Stimulated activated CD8-positive, alpha-beta memory T cell treated with anti-CD3 and anti-CD28 coated beads, Interleukin-7, amount 100 ng/mL, for 48 hours (primary cell): ENCODE measurements at places on chromosomes 1 and 21.

GRCh38 chr1:7905262-7905661 is 35.4 kb downstream of the TNFRSF9 start:
- no peak for DNase-seq

DNA sequence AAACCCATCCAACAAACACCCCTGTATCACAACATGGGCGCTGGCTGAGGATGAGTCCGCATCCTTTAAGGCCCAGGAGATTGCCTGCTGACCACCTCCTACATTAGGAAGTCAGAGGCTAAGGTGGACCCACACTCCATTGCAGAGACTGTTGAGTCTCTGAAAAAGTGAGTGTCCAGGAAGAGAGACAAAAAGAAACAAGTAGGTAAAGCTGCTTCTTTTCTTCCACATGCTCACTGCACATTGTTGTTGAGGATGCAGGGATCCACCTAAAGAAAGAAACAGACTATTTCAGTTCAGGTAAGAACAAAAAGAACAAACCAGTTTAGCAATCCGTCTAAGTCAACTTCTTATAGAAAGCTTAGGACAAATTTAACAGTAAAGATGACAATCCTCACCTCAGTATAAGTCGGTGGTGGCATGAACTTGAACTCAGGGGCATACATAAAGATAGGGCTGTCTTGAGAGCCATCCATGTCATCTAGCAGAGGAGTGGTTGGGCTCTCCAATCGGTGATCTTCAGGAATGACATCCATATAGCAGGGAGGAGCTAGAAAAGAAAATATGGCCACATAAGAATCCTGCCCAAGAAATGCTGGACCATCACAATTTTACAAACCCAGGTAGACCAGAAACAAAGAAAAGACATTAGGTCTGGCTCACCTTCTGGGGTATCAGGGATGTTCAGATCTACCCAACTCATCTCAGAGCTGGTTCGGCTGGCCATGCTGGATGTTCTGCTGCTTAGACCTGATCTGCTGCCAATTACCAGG is 2.6 kb downstream of the TXNIP start:
- no peak for DNase-seq

DNA sequence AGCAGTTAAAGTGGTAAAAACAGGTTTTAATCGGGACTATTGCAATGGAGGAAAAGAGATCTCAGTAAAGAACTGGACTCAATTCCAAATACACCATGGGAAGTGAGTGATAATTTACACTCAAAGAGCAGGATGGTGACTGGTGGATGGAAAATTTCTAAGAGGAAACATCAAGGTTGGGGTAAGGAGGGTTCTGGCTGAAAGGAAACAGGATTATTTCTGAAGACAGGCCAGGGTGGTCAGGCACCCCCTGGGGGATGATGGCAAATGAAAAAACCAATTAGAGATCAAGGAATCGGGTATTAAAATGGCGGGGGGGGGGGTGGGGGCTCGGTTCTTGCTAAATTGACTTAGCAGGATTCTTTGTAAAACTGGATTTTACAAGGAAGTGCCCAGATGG is 12.3 kb upstream of the HSD11B1 start:
- no peak for DNase-seq

- no peak for DNase-seq
Measured at GRCh38 chr21:31286621-31287020, 57.4 kb downstream of the TIAM1 start.

GRCh38 chr1:61124696-61125095 is 42.3 kb downstream of the NFIA start:
- DNase-seq, result no peak

GRCh38 chr1:64248065-64248464 is 44.6 kb downstream of the UBE2U start:
- DNase-seq, result no peak

DNA sequence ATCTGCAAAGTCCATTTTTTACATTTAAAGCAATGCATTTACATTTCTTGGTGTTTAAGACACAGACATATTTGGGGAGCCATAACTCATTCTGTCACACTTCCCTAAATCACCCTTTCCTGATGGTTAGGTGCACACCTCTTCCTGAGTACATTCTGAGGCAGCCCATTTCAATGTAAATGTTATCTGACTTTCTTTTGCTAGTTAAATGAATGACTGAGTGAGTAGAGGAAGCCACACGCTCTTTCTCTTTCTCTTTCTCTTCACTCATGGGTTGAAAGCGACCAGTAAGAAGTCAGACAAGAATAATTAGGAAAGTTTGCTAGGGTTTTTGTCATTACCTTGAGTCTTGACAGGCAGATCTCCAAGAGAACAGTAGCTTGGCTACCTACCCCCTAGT is 143.1 kb downstream of the S1PR1 start:
- no peak for DNase-seq

DNA sequence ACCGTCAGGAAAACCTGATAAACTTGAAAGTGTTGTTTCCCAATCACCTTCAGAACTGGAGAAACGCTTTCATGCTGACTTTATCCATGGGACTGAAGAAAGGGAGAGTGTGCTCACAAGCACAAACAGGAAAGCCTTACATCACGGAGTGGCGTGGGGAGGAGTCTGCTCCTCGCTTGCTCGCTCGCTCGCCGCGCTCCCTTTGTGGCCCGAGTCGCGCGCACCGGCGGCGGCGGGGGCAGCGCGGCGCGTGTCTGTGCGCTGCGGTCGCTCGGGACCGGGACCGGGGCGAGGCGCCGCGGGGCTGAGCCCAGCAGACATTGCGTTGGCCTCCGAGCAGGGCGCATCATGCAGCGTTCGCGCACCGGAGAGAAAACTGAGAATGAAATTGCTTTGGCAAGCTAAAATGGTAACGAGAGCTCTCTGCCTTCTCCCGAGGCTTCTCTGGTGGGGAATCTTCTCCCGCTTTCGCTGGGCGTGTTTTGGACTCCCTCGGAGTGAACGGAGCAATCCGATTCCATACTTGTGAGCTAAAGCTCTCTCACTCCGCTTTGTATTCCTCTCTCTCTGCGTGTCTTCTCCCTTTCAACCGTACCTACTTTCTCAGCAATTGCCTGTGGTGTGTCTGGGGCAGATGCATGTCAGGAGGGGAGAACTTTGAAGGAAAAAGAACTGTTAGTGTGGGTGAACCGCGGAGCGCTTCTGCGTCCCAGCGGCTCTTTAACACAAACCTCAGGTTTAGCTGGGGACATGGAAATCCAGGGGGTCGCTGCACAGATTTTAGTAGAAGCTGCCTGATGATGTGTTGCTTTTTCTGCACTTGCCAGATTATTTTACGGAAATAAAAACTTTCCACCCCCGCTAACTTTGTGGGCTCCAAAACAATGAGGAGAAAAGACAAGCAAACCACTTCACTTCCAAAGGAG is at the start of gene RGL1:
TSS of gene RGL1 (plus strand) at position 205 of the 926 bp plus-strand sequence. CDS start at position 383, 178 bp downstream.
- peak; percentile 5 for DNase-seq

DNA sequence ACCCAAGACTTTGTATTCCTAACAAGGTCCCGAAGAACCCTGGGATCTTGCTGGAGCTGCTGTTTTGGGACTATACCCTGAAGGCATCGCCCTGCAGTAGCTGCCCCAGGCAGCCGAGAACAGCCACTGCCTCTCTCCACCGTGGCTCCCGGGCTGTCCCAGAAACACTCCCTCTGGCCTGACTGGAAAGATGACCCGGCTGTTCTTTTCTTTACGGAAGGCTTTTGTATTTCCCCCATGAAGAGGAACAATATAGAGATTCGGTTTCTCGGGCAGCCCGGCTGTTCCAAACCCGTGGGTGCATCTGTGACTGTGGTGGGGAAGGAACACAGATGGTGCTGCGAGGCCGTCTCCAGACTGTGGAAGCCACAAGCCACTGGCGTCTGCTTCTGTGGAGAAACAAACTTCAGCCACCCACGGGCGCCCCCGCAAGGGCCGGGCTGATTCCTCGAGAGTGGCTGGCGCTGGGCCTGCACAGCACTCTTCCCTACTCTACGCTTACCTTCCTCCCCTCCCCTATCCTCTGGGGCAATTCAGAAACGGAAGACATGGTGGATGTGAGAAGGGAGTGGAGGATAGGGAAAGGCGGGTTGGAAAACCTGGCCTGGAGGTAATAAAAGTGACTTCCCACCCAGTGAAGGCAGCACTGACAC is 33.7 kb upstream of the VASH2 start:
- no peak for DNase-seq

DNA sequence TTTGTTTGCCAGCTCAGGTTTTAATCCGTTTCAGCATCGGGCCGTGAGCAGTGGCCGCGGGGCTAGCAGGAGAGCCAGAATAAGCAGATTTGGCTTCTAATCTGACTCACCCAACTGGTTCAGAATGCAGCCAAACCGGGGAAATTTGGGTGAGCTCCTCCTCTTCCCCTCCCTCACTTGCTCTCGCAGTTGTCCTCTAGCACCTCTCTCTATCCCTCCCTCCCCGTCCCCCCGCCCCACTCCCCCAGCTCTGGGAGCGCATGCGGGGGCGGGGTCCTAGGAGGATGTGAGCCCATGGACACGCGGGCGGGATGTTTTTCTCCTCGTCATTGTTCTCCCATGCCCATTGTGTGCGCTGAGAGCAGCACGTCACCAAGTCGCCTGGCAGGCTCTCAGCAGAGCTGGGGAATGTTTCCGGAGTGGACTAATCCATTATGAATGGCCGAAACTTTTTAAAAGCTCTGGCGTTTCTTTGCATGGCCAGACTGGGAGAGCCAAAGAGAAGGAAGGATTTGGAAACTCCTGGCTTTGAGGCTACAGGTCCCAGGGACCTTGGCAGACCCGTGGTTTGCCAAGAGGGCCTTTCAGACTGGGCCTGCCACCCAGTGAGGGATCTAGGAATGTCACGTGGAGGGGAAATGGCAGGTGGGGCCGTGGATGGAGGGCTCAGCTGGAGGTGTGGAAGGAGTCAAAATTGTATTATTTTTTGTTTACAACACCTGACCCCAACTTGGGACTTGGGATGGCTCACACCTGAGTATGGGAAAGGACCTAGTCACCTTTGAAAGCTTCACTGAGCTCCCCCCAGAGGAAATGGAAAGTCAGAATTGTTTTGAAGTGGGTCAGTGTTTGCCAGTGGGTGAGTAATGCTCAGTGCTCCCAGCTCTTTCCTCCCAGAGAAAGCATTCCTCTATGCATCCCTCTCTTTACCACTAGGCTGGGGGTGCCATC is 39.2 kb downstream of the CDK18 start:
- peak; percentile 5 for DNase-seq

GRCh38 chr1:101344745-101345144 is 107.9 kb downstream of the S1PR1 start:
- no peak for DNase-seq

GRCh38 chr1:166785987-166786386 is 53.3 kb upstream of the POGK start:
- no peak for DNase-seq

DNA sequence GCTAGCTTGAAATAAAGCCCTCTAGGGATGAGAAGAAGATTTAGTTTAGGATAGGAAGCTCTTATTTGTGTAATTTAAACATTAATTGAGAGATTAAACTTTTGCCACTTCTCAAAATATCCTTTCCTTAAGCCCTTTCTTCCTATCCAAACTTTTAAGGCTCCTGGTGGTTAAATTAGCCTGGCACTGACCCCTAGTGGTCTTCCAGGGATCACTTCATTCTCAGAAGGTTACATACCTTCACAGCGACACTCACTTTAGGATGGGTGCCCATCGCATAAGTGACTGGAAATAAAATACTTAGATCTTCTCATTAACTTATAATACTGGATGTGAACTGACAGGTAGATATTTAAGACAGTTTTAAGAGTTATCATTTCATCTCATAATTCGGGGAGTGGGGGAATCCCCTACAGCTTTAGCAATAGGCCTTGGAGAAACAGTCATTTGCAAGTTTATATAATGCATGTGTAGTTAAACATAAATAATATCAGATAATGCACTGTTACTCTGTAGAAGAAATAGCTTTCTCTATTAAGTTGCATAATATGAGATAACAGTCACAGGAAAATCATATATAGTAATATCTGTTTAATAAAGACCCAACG is 7.4 kb downstream of the LHX9 start:
- DNase-seq, result no peak

GRCh38 chr1:116933606-116934515 is 24.1 kb downstream of the PTGFRN start:
- DNase-seq, result no peak

DNA sequence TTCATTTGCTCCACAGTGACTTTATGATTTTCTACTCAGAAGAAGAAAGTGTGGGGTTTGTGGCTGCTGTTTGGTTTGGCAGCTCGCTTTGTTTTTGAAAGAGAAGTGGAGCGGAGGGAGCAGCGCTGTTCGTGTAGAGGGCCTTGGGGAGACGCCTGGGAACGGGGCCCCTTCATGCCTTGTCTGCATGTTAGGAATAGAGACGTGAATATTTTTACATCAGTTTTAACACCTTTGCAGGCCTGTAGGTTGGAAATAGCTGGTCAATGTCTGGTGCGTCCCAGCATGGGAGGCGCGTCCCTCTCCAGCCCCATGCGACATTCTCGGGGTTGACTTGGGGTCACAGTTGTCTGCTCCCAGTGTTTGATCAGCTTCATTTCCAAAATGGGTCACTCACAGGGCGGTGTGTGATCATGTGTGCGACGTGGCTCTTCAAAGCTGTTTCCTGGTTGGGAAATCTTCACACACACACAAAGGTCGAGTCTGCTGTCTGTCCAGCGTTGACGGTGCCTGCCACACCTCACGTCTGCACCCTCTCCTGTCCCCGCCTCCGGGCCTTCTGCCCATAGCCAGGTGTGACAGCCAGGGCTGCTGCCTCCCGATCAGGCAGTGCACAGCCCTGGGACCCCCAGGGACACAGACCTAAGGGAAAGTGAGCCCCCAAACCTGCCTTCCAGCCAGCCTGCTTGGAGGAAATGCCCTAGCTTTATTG is 149.2 kb downstream of the PSMG1 start:
- DNase-seq, result no peak

- DNase-seq, result no peak
Measured at GRCh38 chr1:43688594-43689000, 18.7 kb upstream of the ST3GAL3 start.

DNA sequence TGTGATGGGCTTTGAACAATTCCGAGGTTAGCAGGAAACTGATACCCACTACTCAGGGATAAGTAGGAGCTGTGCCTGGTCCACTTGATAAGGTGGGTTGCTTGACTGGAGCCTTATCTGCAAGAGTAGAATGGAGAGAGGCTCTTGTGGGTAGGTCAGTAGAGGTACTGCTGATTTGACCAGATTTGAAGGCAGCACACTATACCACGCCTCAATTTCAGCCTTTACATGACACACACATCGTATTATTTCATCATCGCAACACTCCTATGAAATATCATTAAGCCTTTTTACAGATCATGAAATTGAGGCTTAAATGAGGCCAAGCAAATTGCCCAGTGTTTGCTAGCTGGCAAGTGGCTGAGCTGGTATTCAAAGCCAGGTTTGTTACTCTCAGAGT is 69.6 kb downstream of the KCNJ15 start:
- DNase-seq, result no peak

GRCh38 chr1:3034162-3034561 is 12.9 kb downstream of the ACTRT2 start:
- no peak for DNase-seq

GRCh38 chr1:13550663-13551062 is 33.0 kb upstream of the PDPN start:
- no peak for DNase-seq

GRCh38 chr1:187839873-187840272 is 1011.1 kb downstream of the PLA2G4A start:
- DNase-seq, result no peak
